Stimulated activated naive CD4-positive, alpha-beta T cell treated with Interleukin-2 at 50 U/mL for 16 hours (primary cell): ENCODE measurements at places on chromosomes 2 and 18.

DNA sequence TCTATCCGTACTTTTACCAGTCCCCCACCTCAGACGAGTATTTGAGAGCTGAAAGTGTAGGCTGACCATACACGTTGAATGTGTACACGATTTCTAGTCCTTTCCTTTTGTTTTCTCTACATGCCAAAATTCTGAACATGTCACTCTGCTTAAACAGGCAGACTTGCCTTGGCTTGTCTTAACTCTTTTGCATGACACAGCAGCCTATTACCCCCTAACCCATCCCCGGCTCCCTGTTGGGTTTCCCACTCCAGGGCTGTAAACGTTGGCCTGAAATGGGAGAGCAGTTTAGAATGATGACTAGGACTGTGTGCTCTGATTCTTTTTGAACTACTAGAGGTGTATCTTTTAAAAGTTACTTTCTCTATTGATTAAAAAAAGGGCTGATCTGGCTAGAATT lies 19.1 kb downstream of the MTCL1 start:
- DNase-seq: no peak

- no peak for DNase-seq
Measured at GRCh38 chr2:102667072-102667471, 47.7 kb downstream of the SLC9A2 start.

DNA sequence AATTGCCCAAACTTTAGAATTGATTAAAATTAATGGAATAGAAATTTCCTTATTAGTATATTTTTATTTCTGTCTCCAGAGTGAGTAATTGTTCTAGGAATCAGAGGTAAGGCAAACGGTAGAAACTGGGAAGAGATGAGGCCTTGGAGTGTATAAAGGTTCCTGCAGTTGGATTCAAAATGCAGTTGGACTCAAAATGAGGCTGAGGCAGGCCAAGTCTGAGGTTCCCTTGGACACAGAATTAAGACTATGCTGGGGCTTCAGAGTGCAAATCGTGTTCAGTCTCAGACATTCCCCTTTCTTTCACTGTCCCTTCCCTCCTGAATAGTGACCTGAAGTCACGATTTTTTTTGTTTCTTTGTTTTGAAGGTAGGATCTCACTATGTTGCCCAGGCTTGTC lies 746.9 kb upstream of the NRXN1 start:
- DNase-seq: no peak

DNA sequence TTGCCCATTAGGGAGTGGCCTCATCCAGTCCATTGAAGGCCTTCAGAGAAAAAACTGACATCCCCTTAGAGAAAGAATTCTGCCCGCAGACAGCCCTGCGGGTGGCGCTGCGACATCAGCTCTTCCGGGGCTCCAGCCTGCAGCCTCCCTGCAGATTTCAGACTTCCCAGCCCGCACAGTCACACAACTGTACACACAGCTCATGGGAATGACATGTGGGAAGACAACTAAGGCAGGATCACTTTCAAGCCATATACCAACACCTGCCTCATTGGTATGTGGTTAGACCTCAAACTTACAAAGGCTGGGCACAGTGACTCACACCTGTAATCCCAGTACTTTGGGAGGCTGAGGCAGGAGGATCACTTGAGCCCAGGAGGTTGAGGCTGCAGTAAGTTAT lies 24.8 kb upstream of the TUBB6 start:
- no peak for DNase-seq

DNA sequence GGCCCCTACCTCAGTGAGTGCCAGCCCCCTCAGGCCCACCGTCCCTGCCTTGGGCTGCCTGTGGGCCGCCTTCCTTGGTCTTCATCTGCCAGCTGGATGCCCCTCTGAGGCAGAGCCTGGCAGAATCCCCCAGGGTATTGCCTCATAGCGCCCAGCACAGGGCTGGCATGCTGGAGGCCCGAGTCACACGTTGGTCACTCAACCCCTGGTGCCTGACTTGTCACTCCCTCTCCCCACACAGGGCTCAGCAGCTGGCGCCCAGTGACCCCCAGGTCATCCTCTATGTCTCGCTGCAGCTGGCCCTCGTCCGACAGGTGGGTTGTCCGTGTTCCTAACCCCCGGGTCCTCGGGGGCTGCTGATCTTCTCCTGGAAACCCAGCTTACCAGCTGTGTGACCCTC lies 108.4 kb upstream of the MCFD2 start:
- no peak for DNase-seq

- no peak for DNase-seq
Measured at GRCh38 chr2:121189011-121189410, 96.0 kb downstream of the TFCP2L1 start.

- no peak for DNase-seq
Measured at GRCh38 chr2:172214252-172214651, 111.6 kb upstream of the DLX2 start.

- no peak for DNase-seq
Measured at GRCh38 chr2:73036766-73037165, 34.7 kb downstream of the SFXN5 start.

GRCh38 chr18:58570360-58571064 lies 58.4 kb downstream of the ALPK2 start:
- DNase-seq: no peak

- peak; percentile 93 for DNase-seq
Measured at GRCh38 chr2:96536445-96537065, at the start of gene ARID5A. Gene ARID5A, plus strand, starts transcription at chr2:96536752. Its CDS starts 75 bp downstream, at chr2:96536827.

DNA sequence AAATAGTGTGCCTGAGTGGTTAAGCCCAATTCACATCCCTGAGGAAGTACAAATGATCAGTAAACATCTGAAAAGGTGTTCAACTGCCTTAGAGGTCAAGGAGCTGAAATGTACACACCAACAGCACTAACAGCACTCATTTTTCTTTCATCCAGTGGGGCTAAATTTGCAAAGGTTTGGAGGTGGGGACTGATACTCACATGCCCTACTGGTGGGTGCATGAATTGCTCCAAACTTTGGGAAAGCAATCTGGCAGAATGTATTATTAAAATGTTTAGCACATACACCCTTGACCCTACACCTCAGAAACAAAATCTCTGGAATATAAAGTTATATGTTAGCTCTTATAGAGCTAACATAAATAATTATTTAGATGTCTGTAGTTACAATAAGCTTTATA lies 19.0 kb upstream of the FAM178B start:
- DNase-seq: no peak

- no peak for DNase-seq
Measured at GRCh38 chr2:54054774-54055173, 60.6 kb upstream of the ACYP2 start.

GRCh38 chr2:195408196-195408595 lies 248.8 kb upstream of the SLC39A10 start:
- no peak for DNase-seq

GRCh38 chr18:10378688-10379420 lies 75.6 kb upstream of the APCDD1 start:
- no peak for DNase-seq

- no peak for DNase-seq
Measured at GRCh38 chr2:183532514-183532913, 408.3 kb downstream of the NUP35 start.

- DNase-seq: no peak
Measured at GRCh38 chr18:67385455-67385854, 131.1 kb downstream of the DSEL start.

DNA sequence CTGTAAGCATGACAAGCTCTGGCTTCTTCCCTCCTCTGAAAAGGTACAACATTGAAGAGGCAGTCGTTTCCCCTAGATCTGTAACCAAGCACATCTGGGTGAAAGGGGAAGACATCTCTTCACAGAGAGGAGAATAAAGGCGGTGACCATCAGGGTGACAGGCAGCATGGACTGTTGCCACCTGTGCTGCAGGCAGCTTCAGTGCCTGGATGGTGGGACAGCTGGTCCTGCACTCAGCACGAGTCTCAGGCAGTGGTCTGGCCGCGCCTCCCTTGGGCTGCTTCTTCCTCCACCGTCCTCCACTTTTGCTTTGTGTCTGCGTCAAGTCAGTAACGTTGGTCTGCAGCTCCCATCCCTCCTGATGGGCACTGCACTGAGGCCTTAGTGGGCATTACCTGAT lies 264.4 kb downstream of the NEDD4L start:
- no peak for DNase-seq
